DMS 273 treated with DMSO at 0.1 percent for 48 hours (cell line): ENCODE measurements at places on chromosomes 6 and 20.

GRCh38 chr6:17169291-17169690 is 67.4 kb downstream of the STMND1 start:
- DNase-seq: no peak

GRCh38 chr6:90790058-90790457 is 203.2 kb upstream of the MAP3K7 start:
- DNase-seq: no peak

DNA sequence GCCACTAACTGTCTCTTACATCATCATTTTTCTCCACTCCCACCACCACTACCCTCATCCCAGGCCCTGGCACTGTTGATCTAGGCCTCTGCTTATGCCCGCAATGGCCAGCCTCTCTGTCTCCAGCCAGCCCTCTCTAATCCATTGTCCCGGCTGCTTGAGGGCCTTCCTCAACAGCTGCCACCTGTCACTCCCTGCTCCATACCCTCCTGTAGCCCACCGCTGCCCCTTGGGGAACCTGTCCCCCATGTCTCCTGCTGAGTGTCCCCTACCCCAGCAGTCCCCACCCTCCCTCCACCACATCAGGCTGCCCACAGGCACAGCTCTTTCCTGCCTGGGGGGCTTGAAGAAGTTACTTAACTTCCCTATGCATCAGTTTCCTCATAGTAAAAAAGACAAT is 13.4 kb downstream of the TEAD3 start:
- no peak for DNase-seq

DNA sequence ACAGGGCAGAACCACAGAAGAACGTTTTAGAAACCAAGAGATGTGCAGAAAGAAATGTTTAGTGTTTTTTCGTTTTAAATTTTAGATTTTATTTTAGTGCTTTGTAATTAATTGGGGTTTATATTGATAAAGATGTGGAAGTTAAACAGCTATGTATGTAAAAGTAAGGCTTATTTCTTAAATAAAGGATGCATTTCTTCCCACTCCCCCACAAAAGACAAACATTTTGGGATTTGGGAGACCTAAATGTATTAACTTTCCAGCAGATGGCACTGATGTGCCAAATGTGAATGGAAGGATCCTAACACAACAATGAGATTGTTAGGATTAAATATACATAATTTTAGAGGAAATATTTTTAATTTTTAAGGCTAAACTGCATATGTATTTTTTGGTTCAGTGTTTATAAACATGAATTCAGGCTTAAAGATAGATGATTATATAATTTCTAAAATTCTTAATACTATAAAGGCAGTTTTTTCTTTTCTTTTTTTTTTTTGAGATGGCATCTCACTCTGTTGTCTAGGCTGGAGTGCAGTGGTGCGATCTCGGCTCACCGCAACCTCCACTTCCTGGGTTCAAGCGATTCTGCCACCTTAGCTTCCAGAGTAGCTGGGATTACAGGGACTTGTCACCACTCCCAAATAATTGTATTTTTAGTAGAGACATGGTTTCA is 12.0 kb downstream of the PFDN4 start:
- DNase-seq: no peak

- peak; percentile 5 for DNase-seq
Observed at GRCh38 chr6:40176152-40176551, 241.9 kb upstream of the MOCS1 start.

DNA sequence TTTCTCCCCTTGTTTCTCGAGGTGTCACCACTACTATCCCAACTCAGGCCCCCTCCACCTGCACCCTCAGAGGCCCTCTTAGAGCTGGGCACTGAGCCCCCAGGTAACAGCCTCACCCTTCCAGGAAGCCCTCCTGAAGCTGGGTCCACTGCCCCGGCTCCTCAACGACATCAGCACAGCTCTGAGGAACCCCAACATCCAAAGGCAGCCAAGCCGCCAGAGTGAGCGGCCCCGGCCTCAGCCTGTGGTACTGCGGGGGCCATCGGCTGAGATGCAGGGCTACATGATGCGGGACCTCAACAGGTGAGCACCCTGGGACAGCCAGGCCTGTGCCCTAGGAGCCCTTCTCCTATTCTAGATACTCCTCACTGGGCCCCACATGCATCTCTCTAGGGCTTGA is 12.9 kb upstream of the ZBTB9 start:
- DNase-seq: no peak

DNA sequence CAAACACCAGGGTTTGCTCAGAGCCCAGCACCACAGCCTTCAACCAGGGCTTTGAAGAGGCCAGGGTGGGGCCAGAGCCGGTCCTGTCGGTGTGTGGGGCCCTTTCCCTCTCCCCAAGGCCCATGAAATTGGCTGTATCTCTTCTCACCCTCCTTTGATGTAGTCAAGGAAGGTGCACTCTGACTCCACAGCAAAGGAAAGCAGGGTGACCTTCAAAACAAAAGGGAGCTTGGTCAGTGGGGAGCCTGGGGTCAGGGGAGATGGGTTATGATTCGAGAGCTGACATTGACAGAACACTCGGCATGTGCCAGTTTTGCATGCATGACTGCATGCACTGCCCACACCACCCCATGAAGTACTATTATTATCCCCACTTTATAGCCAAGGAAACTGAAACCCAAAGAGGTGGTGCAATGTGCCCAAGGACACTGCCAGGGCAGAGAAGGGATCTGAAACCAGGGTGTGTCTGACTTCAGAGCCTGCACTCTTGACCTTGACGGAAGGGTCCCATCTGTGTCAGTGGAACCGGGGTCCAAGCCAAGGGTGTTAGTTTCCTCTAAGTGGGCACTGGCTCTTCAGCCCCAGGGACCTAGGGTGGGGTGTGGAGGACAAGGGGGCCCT is 55.4 kb downstream of the RAB44 start:
- DNase-seq: no peak

DNA sequence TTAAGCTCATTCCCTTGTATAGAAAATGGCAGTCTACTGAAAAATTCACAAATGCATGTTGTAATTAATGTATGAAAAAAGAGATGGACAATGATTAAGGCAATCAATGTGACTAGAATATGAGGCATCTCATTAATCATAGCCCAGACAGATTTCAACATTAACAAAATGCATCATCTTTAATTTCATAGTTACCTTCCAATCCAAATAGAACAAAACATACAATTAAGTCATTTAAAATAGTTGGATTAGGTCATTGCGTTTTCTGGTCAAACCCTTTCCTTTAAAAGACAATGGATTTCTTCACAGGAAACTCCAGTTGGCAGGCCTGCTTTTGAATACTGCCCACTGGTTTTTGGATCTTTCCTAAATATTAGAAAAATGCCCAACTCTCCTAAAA is 203.9 kb downstream of the HAO1 start:
- no peak for DNase-seq

- DNase-seq: no peak
Observed at GRCh38 chr6:130937942-130938604, 110.9 kb downstream of the SMLR1 start.

DNA sequence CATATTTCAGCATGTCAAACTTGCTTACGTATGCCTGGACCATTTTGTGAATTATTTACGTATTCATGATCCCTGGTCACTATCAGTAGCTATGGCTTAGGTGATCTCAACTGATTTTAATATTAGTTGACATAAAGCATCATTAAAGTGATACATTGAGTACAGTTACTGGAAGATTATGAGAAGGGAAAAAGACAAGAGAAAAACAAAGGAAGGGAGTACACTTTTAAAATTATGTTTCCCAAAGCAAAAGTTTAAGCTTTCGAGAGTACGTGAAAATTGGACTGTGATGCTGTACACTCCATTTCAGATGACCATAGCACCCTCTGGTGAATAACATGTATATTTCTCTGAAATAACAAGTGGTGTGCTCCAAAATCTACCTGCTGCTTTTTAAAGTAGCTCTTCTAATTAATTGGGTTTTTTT is 215.0 kb upstream of the HSF2 start:
- no peak for DNase-seq

DNA sequence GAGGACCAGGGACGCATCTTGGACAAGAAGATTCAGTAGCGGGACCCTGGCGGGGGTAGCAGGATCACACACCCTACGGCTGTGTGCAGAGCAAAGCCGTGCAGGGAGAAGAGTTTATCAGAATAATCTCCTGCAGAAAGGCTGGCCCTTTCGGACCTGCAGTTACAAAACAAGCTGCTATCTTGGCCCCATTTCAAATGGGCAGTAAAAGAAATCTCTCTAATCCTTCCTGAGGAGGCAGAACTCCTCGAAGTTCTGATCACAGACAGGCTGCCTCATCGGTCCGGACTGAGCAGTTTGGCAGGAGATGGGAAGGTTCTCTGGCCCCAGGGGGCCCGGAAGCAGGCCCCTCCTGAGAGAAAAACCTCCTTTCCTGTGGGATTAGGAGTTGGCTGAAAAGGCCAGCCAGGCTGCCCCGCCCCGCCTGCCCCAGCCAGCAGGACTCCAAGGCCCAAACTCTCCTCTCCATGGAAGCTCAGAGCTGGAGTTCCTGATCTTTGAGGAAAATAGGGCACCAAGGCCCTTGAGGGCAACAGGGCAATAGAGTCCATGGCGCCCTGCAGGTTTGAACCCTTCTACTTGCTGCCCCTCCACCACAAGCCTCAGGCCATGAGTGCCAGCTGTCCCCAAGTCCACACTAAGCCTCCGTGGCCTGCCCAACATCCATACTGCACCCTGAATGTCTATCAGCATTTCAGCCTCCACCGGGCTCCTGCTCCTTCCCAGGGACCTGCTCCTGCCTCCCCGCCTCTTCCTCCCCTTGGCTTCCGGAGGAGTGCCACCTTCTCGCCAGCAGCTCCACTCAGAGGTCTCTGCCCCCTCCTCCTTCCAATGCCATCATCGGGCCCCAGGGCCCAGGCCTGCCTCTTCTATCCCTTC is 141.3 kb downstream of the PREX1 start:
- DNase-seq: peak; percentile 42

GRCh38 chr20:62611012-62611411 is 31.3 kb upstream of the SLCO4A1 start:
- no peak for DNase-seq

- no peak for DNase-seq
Observed at GRCh38 chr6:79189760-79190350, 44.6 kb downstream of the HMGN3 start.

DNA sequence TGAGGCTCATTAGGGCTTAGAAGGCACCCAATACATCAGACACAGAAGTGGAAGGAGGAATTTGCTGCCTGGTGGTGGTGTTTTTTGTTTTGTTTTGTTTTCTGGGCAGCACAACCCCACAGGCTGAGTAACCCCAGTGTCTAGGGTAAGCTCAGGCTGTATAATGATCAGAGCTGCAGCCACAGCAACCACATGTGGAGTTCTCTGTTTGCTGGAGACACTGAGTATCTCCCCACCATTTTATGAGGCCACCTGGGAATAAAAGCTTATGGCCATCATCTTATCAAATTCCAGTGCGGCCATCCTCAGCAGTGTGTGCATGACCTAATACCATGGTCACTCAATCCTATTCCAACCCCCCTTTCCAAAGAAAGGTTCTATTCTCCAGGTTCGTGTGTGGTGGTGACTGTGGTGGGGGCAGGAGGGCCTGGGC is 3.4 kb upstream of the DLL1 start:
- no peak for DNase-seq

DNA sequence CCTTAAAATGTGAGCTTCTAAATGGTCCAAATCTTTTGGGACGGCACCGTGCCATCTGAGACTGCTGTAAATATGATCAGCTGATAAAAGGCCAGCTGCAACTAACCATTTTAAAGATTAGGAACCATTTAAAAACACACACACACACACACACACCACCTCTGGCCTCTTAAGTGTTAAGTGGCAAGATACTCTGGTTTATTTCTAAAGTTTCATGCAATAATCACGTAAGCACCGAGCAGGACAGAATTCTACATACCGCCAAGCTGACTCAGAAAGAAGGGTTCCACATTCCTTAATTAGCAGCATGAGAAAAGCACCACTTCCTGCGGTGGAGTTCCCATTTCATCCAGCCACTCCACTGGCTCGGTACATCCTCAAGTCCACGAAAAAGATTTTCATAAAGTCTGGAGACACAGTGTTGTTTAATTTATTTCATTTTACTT is 17.8 kb upstream of the ZNF217 start:
- DNase-seq: peak; percentile 49

DNA sequence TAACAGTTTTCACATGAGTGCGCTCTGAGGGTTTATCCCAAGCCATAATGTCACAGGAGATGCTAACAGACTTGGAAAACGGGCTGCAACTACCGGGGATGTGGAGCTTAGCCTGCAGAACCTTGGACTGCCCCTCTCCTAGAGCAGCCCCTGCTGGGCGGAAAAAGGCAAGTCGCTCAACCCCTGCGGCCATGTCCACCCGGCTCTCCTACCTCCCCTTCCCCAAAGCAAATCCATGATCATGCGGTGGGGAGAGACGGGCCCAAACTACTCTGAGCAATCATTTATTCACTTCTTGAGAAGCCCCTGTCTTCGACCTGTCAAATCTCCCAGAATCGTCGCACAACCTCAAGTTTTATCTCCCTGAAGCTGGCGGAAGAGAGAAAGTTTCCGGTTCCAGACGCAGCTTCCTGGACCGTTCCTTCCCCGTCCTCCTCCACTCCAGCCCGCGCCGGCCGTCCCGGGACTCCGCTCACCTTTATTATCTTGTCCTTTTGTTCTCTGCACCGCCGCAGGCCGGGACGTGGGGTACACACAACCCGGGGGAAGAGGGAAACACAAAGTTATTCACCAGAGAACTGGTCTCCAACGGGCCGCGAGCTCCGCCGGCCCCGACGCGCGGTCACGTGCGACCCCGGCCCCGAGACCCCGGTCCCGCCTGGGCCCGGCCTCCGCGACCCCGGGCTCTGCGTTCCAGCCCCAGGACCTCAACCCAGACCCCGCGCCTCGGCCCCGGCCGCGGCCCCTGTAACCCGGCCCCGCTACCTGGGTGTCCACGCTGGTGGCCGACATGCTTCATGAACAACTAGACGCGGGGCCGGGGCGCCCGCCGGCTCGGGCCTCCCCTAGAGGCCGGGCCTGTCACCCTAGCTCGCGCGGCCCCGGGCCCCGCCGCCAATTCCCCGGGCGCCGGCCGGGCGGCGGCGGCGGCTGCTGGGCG is 560 bp downstream of the YTHDF1 start:
- no peak for DNase-seq

DNA sequence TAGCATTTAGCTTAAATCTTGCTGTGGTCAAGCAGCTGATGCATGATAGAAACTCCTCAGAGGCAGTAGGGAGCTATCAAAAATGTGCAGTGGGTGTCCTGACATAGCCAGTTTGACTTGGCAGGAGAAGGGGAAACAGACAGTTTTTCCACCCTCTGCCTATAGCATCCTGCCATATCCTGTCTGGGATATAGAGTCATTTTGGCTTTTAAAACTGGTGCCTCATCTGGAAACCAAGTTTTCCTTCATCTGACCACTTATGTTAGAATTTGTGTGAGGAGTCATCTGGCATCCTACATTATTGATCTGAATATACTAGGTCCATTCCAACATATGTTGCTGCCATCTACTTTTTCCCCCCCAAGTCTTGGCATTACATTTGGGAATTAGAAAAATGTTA is 284.1 kb downstream of the CD109 start:
- no peak for DNase-seq

GRCh38 chr6:109483735-109484057 is 677 bp upstream of the ZBTB24 start:
- no peak for DNase-seq

- no peak for DNase-seq
Observed at GRCh38 chr20:38191654-38192053, 26.6 kb upstream of the TGM2 start.

- DNase-seq: no peak
Observed at GRCh38 chr6:108421366-108421765, 126.5 kb downstream of the AFG1L start.

GRCh38 chr6:111730864-111731263 is 125.2 kb upstream of the TRAF3IP2 start:
- DNase-seq: no peak
